LHCN-M2 (cell line): ENCODE measurements at places on chromosomes 3 and 15. TPM values are rescaled to one million over a fixed set of nuclear protein-coding genes. Genes with fewer than 3 reads are reported as not detected.

GOLGA6C gene
- total RNA-seq, result not detected in 2 replicates

ZDHHC23 gene
- 0.06 and 0.11 TPM in 2 replicates for total RNA-seq

FANCD2OS gene
- total RNA-seq, result not detected in 2 replicates

CD80 gene
- total RNA-seq, result not detected in 2 replicates

ACTC1 gene
- 634 and 759 TPM in 2 replicates for total RNA-seq

HMCES gene
- 10.8 and 15.8 TPM in 2 replicates for total RNA-seq

CCR3 gene
- not detected in 2 replicates for total RNA-seq

TMCO5A gene
- total RNA-seq, result not detected in 2 replicates

SNTN gene
- total RNA-seq, result not detected in 2 replicates

STARD9 gene
- 3.9 and 4.8 TPM in 2 replicates for total RNA-seq

RAD54L2 gene
- total RNA-seq, result 11.5 and 13.5 TPM in 2 replicates

CYP1A1 gene
- 0.06 TPM in 1 of 2 replicates, not detected in the other for total RNA-seq

JAGN1 gene
- 54.1 and 56.5 TPM in 2 replicates for total RNA-seq

ZIC4 gene
- total RNA-seq, result 1.1 and 3.4 TPM in 2 replicates

BNC1 gene
- 11.5 and 13.8 TPM in 2 replicates for total RNA-seq

NMNAT3 gene
- total RNA-seq, result not detected in 2 replicates

POPDC2 gene
- total RNA-seq, result 1.1 TPM in 1 of 2 replicates, not detected in the other

KLHL6 gene
- total RNA-seq, result not detected in 2 replicates

AGTR1 gene
- total RNA-seq, result 5.1 and 6.4 TPM in 2 replicates

VILL gene
- 8.4 and 8.8 TPM in 2 replicates for total RNA-seq

PTH1R gene
- 1.2 and 1.3 TPM in 2 replicates for total RNA-seq

COLQ gene
- 0.13 and 0.40 TPM in 2 replicates for total RNA-seq

SLC9C1 gene
- not detected in 2 replicates for total RNA-seq

GREM1 gene
- total RNA-seq, result 123 and 138 TPM in 2 replicates

GOLGA8M gene
- 0.29 TPM in 1 of 2 replicates, not detected in the other for total RNA-seq

C3orf20 gene
- not detected in 2 replicates for total RNA-seq

TMEM212 gene
- total RNA-seq, result not detected in 2 replicates

NR1I2 gene
- total RNA-seq, result not detected in 2 replicates

VGLL3 gene
- 31.3 and 41.0 TPM in 2 replicates for total RNA-seq

SLC27A2 gene
- not detected in 2 replicates for total RNA-seq

SUSD5 gene
- total RNA-seq, result 20.8 and 22.8 TPM in 2 replicates

ARHGAP31 gene
- total RNA-seq, result 7.7 and 8.3 TPM in 2 replicates

BUB1B gene
- 63.2 and 72.7 TPM in 2 replicates for total RNA-seq

LYSMD4 gene
- total RNA-seq, result 5.6 and 7.5 TPM in 2 replicates

PLSCR2 gene
- not detected in 2 replicates for total RNA-seq

LRRIQ4 gene
- total RNA-seq, result not detected in 2 replicates

BCHE gene
- total RNA-seq, result 0.19 and 0.29 TPM in 2 replicates

TLNRD1 gene
- total RNA-seq, result 24.3 and 25.1 TPM in 2 replicates

MEIS2 gene
- total RNA-seq, result 13.4 and 13.8 TPM in 2 replicates

LRTM1 gene
- total RNA-seq, result not detected in 2 replicates

GATM gene
- total RNA-seq, result 0.98 and 1.3 TPM in 2 replicates

SERPINI1 gene
- 1.2 and 1.9 TPM in 2 replicates for total RNA-seq

ATP8B4 gene
- 1.0 and 4.6 TPM in 2 replicates for total RNA-seq

CATSPER2 gene
- 0.29 and 0.58 TPM in 2 replicates for total RNA-seq

ZPLD1 gene
- 1.1 and 1.2 TPM in 2 replicates for total RNA-seq

C3orf49 gene
- not detected in 2 replicates for total RNA-seq

CHDH gene
- under 0.01 TPM in 2 replicates for total RNA-seq

NOX5 gene
- 0.46 and 0.58 TPM in 2 replicates for total RNA-seq

SRPRB gene
- 43.0 and 56.6 TPM in 2 replicates for total RNA-seq

ATP2C1 gene
- total RNA-seq, result 59.2 and 59.8 TPM in 2 replicates
